ENCODE measurements at places on chromosomes 3 and 15. TPM values are rescaled to one million over a fixed set of nuclear protein-coding genes. Genes with fewer than 3 reads are reported as not detected.

Gene PLSCR4
- 28.3 TPM for total RNA-seq

Gene STRC
- not detected for total RNA-seq

Gene TMC3
- total RNA-seq = under 0.01 TPM

Gene HHLA2
- total RNA-seq = not detected

Gene MKRN3
- total RNA-seq = 0.65 TPM

Gene CCDC39
- total RNA-seq = 0.27 TPM

Gene TMEM207
- total RNA-seq = not detected

Gene ACOX2
- total RNA-seq = 19.2 TPM

Gene H1-8
- total RNA-seq = not detected
